Left ventricle myocardium superior (tissue), 1 donor: ENCODE measurements at places on chromosomes 5 and 9.

- no peak for DNase-seq
Measured at GRCh38 chr9:37575511-37575914, 667 bp downstream of the FBXO10 start.

DNA sequence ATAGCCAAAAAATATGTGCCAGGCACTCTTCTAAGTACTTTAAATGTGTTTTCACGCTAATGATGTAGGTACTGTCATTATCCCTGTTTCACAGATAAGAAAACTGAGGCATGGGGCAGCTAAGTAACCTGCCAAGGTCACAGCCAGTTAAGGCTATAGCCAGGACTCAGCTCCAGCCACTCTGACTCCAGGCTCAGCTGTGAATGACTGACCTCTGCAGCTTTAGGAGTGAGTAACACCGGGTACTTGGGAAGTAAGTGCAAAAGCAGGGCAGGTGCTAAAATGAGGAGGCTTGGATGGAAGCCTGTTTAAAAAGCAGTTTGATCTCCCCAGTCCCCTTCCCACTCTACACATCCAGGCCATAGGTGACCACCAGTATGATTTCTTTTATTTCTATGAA lies 10.6 kb upstream of the SHC3 start:
- no peak for DNase-seq

GRCh38 chr5:4156889-4157288 lies 561.3 kb downstream of the IRX1 start:
- DNase-seq: no peak

DNA sequence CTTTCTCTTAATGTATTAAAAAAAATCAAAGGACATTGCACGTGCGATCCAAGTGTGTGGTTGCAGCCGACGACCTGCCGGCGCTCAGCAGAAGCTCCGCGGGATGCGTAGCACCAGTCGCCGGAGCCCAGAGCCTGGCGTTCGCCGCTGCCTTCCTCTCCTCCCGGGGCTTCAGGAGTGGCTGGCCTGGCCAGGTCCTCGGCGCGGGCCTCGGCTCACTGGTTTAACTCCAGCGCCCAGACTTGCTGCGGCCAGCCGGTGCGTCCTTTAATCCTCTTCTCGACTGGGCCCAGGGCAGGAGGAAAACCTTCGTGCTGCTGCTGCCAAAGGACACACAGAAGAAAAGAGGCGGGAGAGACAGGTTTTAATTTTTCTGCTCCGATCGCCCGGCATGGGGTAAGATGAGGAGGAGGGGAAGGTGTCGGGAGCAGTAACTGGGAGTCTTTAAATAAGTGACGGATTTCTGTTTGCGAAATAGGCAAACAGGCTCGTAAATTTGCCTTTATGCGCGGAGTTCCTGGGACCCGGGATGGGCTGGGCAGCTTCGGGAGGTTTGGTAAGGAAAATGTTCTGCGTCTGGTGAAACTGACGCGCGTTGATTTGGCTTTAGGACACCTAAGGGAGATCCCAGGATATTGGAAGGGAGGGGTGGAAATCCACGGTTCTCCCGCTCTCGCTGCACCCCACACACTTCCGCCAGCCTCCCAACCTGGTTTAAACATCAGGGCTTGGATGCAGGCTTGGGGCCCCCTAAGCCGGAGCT lies 2.3 kb downstream of the HAND1 start:
- DNase-seq: peak; percentile 51

DNA sequence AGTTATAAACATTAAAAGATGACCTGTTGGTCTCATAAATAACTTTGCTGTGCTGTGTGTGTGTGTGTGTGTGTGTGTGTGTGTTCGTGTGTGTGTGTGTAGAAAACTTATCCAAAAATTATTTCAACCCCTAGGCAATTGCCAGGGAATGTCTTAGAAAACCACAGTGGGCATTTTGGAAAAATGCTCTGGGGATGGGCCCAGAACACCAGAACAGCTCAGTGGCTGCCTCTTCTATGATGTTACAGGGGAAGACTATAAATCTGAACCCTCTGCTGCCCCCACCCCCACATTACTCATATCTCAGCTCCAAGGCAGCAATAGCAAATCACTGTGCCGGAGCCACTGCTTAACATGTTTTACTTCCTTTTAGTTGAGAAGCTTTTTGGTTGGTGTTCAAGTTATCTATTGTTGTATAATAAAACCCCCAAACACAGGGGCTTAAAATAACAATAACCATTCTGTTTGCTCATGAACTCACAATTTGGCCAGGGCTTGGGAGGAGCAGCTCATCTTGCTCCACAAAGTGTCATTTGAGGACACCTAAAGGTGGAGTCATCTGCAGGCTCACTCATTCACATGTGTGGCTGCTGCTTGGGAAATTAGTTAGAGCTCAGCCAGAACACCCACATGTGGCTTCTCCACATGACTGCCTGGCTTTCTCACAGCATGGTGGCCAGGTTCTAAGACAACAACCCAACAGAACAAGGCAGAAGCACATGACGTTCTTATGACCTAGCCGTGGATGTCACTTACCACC lies 40.4 kb downstream of the ACTBL2 start:
- DNase-seq: no peak

DNA sequence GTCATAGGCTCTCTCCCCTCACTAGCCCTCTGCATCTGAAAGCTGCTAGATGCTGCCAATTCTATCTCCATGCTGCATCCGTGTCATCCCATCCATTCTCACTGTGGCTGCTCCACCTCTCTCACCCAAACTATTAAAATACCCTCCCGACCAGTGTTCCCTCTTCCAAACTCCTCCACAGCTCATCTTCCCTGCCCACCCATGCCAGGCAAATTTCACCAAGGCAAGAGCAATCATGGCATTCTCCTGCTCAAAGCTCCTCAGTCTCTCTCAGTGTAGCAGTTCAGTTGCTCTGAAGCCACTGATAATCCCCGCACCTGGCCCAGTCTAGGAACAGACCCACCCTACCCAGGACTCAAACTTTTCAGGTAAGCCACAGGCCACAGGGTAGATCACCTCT lies 48.4 kb downstream of the SPOCK1 start:
- no peak for DNase-seq

- DNase-seq: no peak
Measured at GRCh38 chr9:129454467-129455067, 166.3 kb downstream of the C9orf50 start.

DNA sequence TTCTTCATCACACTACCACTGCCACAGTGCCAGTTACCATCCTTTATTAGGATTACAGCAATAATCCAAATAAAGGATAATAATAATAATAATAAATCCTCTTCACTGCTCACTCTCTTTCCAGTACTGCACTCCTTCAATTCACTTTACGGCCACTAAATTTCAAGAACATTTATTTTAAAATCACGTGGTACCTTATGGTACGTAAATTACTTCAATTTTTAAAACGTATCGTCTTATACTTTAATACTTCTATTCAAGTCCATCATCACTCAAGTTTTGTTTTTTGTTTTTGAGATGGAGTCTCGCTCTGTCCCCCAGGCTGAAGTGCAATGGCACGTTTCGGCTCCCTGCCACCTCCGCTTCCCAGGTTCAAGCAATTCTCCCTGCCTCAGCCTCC lies 36.5 kb downstream of the PTBP3 start:
- DNase-seq: no peak

DNA sequence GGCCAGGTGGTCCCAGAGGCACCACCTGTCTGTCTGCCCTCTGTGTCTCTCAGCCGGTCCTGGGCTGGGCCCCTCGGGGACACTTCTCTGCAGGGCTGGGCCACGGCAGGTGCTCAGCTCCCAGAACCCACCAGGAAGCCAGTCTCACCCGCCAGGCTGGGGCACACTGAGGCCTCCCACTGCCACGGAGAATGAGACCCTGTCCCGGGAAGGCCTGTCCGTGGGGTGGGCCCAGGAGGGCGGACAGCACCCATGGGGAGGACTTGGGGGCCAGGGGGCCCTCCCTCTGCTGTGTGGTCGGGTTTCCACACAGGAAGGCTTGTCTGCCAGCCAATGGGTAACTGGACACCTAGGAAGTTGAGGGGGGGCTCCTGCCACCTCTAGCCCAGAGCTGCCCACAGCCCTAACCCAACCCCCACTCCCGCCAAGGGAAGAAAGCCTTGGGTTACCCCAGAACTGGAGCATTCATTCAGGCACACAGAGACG lies 4.1 kb upstream of the TUBB4B start:
- DNase-seq: no peak

DNA sequence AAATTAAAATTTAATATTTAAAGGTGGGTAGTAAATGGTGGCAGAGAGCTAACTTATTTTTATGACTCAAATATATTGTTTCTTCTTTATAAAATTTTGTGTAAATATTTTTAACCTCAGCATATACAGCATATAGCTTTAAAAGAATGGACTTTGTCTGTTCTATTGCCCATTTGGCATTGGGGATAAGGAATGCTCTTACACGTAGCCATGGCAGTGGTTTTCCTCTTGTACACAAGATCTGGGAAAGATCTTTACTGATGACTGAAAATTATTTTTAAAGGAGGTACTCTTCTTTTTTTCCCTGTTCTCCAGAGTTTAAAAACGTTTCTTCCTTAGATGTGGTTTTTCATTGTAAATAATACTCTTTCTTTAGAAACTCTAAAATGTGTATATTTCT lies 75.0 kb downstream of the PBX3 start:
- DNase-seq: no peak

DNA sequence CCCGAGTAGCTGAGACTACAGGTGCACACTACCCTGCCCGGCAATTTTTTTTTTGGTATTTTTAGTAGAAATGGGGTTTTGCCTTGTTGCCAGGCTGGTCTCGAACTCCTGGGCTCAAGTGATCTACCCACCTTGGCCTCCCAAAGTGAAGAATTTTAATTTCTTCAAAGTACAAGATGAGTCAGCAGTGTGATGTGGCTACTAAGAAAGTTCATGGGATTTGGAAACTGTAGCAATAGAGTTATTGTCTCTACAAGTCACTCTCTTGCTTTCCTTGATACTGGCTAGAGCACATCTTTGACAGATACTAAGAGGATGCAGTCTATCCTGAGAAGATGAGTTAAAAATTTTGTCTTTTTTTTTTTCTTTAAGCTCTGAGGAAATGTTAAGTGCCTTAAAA lies 1.6 kb downstream of the CREB3 start:
- DNase-seq: no peak

DNA sequence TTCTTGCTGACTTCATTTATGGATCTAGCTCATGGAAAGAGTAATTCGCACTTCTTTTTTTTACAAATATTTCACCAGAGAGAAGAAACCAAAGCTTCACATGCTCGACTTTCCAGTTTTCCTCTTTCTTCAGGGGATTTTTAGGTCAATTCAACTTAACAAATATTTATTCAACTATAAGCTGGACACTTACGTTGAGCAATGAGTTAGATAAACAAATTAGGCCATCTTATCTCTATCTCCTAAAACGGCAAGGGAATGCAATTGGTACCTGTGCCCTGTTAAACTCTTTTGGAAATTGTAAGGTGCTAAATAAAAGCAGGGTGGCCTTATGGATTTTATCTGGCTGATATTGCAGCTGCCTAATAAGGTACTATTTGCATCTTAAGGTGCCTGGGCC lies 145.1 kb upstream of the RAI14 start:
- DNase-seq: no peak

DNA sequence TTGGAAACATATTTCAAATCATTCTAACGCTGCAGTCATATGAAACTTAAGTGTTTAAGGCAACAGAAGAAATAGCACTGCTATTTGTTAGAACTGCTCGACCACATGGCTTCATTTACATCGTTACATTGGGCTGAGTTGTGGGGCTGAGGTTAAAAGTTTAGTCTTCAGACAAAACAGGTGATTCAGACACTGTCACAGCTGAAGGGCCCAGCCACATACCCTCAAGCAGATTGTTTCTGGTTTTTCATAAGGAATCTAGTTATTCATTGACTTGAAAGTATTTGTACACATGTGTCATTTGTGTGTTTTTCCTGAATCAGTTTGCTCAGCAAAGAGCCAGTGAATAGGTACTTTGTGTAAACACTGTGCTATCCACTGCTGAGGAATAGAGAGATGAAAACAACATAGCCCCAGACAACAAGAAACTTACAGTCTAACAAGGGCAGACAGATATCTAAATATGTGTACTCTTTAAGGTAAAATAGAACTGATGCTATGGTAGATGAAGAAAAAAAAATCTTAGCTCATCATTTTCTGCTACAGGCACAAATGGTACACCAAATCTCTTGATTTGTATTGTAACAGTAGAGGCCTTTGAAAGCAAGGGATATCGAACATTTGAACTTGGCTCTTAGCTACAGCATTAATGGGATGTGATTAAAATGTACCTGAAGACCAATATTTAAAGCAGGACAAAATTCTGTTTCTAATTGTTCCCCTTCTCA lies 357.6 kb upstream of the RPS23 start:
- no peak for DNase-seq

GRCh38 chr9:38172586-38172985 lies 103.6 kb upstream of the SHB start:
- DNase-seq: no peak

- no peak for DNase-seq
Measured at GRCh38 chr5:170570476-170570875, 66.7 kb downstream of the KCNIP1 start.

DNA sequence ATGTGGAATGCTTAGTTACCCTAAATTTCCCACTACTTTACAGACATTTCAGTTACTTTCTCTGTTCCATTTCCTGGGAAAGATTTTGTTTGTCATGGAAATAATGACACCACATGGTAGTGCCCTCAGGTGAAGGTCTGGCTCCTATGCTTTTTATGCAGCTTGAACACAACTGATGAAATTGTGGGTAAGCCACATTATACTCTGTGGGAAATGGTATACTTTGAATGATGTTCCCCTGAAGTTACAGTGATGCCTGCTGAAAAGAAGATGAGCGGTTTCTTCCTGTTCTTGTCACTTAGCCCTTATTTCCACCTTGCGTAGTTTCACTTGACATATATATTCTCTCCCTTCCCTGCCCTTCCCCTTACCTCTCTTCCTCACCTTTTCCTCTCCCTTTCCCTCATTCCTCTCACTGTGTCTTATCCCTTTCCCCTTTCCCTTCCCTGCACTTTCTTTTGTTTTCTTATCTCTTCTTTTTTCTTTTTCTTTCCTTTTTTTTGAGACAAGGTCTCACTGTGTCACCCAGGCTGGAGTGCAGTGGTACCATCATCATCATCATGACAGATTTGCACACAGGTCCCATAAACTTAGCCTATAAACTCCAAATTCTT lies 280.8 kb upstream of the IL12B start:
- no peak for DNase-seq

DNA sequence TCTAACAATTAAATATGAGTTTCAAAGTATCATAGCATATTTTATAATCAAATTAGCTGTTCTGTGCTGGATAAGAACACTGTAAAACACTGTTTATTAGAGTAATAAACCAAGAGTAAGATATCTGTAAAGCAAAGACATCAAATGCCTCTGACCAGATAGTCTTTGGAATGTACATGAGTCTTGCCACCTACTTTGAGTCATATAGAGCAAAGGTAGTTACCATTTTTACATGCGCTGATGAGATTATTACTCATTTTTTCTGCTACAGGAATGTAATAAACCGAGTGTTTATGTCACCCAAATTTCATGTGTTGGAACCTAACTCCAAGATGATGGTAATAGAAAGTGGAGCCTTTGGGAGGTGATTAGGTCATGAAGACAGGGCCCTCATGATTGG lies 654.5 kb downstream of the CETN3 start:
- DNase-seq: no peak

- no peak for DNase-seq
Measured at GRCh38 chr9:20426019-20426418, 196.3 kb downstream of the MLLT3 start.

- no peak for DNase-seq
Measured at GRCh38 chr5:73387601-73388305, 60.8 kb downstream of the FOXD1 start.
